HFFc6 (cell line): ENCODE measurements at places on chromosomes 12 and 14.

DNA sequence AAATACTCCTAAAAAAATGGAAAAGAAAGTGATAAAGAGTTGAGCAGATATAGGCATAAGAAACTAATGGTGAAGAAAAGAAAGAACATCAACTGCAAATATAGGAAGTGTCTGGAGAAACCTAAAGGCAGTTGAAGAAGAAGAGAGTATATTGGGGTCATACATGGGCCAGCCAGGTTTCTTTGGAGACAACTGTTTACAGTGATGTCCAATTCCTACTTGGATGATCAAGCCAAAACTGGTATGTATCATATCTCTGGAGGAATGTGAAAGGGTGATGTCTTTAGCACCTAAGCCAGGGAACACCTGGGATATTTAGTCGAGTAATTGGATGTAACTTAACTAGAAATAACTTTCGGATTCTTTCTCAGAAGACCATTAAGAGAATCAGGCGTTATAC is 129.3 kb upstream of the FLRT2 start:
- DNase-seq: no peak

DNA sequence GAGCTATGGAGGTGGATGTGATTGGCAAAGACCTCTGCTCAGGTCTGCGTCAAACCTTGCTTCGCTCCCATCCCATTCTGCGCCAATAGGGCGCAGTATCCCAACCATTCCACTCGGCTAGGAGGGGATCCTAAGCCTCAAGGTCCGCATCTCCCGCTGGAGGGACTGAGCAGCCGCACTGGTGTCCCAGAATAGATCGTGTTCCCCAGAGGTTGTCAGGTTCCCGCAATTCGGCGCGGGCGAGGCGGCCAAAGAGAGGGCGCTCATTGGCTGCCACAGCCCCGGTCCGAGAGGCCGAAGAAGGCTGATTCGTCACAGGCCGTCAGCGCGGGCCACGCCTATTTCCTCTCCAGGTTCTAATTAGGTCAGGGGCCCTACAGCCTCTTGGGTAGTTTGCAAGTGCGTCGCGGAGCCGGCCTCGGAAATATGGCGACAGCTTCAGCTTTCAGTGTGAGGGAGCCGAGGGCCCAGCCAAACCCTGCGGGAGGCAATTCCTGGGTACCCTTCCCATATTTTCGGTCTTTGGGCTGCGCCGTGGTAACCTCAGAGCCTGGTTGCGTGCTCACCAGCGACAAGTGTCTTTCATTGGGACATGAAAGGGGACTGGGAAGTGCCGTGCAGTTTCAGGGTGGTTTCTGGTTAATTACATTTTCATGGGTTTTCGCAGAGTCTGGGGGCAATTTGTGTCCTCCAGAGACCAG is 5.0 kb downstream of the OR10AD1 start:
- peak; percentile 90 for DNase-seq

- DNase-seq: no peak
These were observed 15.1 kb downstream of the PHETA1 start for GRCh38 chr12:111353603-111354295.

DNA sequence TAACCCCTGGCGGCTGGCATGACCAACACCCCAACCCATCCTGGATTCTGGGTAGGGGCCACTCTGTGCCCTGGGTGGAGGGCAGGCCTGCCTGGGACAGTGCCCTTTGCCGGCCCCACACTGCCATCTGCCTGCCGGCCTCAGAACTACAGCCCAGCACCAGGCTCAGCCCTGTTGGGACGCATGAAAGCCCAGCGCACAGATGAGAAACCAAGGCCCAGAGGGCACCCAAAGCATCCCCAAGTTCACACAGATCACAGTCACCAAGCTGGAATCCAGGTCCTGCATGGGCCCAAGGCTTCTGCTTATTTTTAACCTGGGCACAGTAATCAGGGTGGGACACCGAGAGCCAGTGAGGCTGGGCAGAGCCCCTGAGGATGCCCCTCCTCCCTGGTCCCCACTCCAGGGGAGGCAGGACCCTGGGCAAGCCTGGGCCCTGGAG is 26.2 kb downstream of the RFLNA start:
- peak; percentile 56 for DNase-seq

- no peak for DNase-seq
These were observed 1331.5 kb upstream of the TMEM132C start for GRCh38 chr12:126935435-126935834.

GRCh38 chr12:111686574-111687105 is 787 bp downstream of the ACAD10 start:
- no peak for DNase-seq

DNA sequence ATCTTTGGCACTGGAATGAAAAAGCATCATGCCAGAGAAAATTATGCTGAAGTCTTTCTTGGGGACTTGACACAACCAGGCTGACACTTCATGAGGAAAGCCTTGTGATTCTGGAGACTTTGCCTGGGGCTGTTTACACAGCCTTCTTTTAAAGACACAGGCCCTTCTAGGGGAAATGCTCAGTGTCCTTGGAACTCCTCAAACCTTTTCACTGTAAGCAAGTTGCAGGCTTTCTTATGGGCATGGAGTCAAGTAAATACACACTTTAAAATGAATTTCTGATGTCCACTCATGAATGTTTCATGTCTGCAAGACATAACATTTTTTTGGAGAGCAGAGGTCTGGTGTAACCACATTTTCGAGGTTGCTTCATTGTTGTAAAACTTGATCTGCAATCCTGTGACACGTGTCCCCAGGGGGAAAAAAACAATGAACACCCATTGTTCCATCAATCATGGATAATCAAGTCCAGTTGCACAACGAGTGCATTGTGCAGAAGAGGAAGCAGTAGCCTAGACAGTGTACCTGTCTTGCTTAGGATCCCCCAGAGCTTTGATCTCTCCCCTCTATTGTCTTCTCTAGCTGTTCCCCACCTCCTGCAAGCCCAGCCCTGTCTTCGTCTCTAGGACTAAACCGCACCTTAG is 155.1 kb upstream of the PRICKLE1 start:
- DNase-seq: peak; percentile 32

- DNase-seq: no peak
These were observed 92.9 kb downstream of the PELI2 start for GRCh38 chr14:56211084-56211483.

GRCh38 chr14:86305058-86305457 is 775.1 kb downstream of the FLRT2 start:
- no peak for DNase-seq

DNA sequence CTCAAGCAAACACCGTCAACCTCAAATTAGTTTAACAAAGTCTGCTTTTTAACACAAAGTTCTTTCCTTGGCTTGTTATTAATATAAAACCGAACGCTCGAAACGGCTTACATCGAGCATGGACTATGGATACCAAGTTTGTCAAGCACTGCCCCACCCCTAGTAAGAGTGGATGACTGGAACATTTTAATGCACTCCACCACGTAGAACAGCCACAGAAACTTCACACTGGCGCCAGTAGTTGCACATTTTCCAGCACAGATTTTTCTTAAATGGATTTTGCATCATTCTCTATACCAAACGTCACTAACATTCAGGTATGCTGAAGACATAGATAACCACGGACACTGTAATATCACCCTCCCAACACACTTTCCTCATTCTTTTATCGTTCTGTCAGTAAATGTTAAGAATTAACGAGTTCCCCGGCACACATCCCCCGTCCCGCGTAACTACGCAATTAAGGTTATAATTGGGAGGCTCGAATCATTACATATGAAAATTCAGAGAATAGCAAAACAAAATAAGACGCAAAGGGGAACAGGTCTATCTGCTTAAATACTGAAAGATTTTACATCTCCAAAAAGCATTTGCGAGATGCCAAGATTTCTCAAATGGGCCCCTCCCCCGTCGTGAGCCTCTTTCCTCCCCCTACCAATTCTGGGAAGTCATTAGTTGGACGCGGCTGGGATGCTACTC is 990 bp downstream of the FERMT2 start:
- peak; percentile 47 for DNase-seq

DNA sequence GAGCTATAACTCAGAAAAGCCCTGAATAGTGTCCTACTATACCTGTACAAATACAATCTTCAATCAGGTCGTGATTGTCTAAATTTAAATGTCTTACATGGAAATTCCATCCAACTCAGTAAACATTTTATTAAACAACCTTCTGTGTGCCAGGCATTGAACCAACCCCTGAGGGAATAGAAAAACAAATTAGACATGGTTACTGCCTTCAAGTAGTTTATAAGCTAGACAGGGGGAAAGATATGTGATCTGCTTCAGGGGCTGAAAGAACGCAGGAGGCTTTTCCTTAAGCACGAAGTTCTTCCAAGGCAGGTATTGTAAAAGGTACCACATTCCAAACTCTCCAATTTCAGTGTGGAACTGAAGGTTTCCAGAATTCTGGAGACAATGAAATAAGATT is 39.7 kb upstream of the STAB2 start:
- DNase-seq: no peak

DNA sequence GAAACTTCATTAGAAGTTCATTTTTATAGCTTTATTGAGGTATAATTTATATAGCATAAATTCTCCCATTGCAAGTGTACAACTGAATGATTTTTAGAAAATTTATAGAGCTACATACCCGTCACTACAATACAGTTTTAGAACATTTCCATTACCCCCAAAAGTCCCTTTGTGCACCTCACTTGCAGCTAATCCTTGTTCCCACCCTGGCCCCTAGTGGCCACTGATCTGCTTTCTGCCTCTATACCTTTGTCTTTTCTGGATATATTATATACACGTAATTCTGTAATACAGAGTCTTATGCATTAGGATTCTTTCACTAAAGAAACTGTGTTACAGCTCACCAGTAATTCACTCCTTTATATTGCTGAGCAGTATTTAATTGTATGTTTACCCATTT is 145.1 kb upstream of the DIO2 start:
- DNase-seq: no peak
